ENCODE measurements at places on chromosomes 11 and 22.

GRCh38 chr11:109865548-109866186, 227.5 kb upstream of the ZC3H12C start:
- no peak for DNase-seq

DNA sequence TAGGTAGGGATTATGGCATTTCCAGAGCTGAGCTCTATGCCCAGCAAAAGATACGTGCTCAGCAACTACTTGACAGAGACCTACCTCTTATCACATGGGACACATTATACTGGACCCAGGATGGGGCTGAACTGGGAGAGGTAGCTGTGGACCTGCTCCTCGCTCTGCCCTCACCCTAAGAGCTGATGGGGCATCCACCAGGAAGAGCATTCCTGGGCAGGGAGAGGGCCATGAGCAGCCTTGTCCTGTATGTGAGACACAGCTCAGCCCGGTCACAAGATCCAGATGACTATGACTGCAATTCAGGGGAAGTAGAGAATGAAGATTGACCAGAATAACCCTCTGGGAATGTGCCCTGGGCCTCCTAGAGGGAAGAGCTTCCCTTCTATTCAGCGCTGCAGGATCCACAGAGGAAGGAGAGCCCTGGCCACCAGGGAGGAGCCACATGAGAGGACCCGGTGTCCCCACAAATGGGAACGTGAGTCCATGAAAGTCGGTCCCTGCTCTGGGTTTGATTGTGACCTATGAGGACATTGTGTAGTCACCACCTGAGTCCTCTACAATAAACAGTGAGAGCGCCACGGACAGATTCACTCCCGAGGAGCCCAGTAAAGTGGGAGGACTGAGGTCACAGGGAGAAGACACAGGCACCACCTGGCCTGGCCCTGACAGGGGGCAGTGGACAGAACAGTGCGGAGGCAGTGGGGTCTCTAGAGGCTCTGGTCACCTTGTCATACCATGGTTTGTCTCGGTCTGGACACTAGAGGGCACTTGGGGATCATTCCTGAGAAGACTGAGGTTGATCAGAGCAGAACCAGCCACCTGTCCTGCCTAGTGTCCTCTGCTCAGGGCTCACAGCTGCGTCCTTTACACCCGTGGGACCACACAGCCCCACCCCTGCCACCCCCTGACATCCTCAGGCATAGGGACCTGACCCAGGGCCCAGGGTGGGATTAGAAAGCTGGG, 99.5 kb downstream of the ZNF280B start:
- no peak for DNase-seq

DNA sequence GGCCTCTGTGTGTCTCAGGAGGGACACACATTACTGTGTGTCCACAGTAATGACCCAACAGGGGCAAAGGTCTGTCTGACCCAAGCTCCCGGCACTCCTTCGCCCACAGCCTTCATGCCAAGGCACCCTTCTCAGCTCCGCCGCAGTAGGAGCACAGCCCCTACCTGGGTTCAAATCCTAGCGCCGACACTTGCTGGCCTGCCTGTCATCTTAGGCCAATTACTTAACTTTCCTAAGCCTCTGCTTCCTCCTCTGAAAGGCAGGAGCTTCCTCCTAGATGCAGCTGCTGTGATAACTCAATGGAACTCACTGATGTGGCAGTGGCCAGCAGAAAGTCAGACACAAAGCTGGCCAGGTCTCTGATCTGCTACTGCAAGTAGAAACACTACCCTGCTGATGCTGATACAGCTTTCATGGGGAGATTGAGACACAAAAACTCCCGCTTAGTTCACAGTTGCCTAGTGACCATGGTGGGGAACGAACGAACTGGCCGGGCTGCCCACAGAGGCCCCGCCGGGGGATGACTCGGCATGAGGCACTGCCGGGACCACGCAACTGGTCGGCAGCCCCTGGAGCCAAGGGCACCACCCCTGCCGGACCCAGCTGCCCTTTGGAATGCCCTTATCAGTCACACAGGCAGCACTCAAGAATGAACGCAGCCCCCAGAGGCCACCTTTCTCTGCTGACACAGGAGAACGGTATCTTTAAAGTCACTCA, 8.1 kb downstream of the EHD1 start:
- DNase-seq: no peak

- no peak for DNase-seq
These were observed 604.0 kb upstream of the ANO3 start for GRCh38 chr11:25727944-25728343.

DNA sequence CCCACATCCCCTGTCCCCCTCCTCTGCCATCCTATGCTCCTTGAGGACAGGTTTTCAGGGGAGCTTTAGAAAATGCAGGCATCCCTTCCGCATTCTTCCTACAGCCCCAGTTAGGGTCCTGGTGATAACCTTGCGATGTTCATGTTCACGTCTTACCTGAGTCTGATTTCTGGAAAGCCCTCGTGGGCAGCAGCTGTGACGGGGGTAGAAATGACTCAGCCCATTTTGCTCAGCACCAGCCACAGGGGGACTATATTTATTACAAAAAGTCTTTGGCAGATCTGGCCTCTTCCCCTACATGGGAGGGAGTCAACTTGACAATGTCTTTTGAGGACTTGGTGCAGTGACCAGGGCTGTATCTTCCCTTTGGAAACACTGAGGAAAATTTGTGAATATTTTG, 12.3 kb downstream of the PKNOX2 start:
- DNase-seq: no peak

- no peak for DNase-seq
These were observed 30.9 kb downstream of the SLC36A4 start for GRCh38 chr11:93166862-93167261.

- DNase-seq: no peak
These were observed 1.5 kb upstream of the PHRF1 start for GRCh38 chr11:574632-575312.

DNA sequence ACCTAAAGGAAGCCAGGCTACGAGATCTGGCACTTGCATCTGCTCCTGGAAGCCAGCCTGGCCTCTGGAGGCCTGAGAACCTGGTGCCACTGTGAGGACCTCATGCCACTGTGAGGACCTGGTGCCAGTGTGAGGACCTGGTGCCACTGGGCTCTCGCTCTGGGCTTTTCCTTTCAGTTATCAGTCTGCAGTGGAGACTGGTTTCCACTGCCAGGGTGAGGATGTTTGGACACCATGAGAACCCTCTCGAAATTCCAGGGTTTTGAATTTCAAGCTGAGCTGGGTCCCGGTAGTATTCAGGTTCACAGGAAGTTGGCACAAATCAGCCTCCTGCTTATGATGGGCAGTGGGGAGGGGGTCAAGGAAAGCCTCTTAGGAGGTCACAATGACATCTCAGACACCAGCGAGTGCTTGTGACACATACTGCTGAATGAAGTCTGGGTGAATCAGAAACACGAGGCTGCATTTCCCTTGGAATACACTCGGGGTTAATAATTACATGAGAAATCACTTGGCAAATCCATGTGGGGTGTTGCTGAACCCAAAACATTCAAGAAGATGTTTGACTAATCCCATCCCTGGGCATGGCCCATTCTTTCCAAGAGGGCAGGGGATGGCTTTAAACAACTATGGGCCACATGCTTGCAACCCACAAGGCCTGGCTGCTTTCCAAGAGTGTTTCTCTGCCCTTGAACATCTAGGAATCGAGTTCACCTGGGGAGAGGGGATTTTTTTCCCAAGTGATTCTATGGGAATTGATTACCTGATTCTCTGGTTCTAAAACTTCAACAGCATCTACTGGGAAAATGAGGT, 60.2 kb downstream of the LINC01488 start:
- no peak for DNase-seq

DNA sequence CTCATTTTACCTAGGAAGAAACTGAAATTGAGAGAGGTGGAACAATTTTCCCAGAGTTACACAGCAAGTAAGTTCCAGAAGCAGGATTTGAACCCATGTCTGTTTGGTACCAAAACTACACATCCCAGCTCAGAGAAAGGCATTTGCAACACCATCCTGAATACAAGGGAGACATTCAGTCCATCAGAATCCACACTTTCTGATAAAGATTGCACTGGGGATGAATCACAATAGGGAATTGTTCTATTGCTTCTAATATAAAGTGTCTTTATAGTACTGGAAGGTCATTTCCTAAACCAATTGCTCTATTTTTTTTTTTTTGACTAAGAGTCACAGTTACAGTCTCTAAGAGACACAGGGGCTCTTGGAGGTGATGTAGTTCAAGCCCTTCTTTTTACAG, 208.1 kb upstream of the CADM1 start:
- no peak for DNase-seq

DNA sequence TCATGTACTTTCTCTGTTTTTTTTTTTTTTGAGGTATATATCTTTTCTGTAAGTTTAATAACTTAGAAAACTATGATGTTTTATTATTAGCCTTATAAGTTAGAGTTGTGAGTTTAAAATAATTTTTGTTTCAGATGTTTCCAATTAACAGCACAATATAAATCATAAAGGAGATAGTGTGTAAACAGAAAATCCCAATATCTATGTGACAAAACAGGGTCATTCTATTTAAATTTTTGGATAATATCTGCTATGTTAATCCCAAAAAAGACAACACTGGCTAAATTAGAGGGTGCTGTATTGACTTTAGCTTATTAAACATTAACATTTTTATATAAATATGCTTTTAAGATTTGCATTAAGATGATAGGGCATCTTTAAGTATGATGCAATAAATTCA, 318.1 kb upstream of the CTSC start:
- no peak for DNase-seq

DNA sequence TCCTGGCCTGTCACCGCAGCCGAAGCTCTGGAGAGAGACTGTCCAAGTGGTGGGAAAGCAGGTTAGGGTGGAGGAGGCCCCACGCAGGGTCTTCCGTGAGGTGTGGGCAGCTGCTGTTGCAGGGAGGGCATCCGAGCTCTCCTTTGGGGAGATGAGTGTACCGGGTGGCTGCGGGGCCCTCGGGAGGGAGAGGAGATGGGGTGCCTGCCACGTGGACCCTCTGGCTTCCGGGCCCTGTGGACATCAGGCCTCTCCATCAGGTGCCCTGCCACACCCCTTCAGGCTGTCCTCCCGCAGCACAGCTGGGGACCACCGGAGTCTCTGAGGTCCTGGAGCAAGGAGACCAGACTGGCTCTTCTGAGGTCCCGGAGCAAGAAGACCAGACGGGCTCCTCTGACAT, 1.7 kb downstream of the PTDSS2 start:
- no peak for DNase-seq

GRCh38 chr11:44936525-44936924, 14.2 kb downstream of the TP53I11 start:
- peak; percentile 84 for DNase-seq

Measured in stimulated activated CD4-positive, alpha-beta T cell treated with anti-CD3 and anti-CD28 coated beads, TNF-alpha, amount 100 ng/mL, for 1 hour (primary cell).